RWPE1 (cell line): ENCODE measurements at places on chromosomes 6 and 20.
A peak's percentile ranks its signal among the peaks of the same experiment; 100 is the strongest.

DNA sequence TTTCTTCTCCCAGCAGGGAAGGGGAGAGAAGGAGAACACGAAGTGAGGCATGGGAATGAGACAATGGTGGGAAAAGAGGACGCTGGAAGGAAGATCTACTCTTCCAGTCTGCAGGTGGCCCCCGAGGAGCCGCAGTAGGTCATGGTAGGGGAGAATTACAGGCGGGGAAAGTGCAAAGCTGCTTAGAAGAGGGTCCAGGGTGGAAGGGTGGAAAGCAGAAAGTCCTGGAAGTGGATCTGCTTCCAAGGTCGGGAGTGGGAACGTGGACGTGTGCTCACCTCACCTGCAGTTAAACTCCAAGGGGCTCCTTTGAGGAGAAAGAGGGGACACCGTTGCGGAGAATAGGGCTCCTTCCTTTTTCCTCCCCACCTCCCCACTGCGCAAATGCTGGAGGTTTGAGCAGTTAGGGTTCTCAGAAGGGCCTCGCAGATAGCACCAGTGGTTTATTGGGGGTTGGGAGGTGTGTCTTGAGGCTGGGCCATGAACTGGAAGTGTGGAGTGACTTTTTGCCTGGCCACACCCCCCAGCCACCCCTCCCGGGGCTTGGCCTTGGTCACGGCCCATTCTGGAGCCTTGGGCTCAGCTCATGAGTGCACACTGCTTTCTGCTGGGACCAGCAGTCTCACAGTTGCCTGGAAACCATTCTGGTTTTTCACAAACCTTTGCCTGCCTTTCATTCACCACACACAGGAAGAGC lies 100.4 kb upstream of the MLN start:
- DNase-seq, result no peak

DNA sequence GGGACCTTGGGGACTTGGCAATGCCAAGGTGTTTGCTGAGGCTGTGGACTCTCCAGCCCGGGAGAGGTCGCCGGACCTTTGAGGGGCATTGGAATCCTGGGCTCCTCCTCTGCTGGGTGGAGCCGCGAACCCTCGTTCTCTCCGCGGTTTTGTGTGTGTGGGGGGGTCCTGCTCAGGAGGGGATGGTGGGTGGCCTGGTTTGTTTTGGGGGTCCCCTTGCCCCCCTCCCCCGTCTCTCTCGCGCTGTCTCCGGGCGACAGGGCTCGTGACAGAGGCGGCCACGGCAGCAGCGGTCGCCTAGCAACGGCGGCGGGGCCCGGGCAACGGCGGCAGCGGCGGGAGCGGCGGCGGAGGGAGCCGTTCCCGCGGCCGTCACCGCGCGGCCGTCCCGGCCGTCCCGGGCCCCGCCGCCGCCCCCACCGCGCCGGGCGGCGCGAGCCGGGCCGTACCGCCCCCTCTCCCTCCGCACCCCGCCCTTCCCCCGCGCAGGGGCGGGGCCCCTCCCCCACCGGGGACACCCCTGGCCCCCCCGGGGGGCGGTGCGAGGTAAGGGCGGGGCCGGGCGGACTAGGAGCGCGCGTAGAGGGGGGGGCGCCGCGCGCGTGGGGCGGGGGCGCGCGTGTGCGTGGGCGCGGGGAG lies 7.8 kb downstream of the SYNGAP1 start:
- DNase-seq, result peak; percentile 38

GRCh38 chr6:55980627-55981211 lies 105.3 kb upstream of the BMP5 start:
- DNase-seq, result peak; percentile 20

DNA sequence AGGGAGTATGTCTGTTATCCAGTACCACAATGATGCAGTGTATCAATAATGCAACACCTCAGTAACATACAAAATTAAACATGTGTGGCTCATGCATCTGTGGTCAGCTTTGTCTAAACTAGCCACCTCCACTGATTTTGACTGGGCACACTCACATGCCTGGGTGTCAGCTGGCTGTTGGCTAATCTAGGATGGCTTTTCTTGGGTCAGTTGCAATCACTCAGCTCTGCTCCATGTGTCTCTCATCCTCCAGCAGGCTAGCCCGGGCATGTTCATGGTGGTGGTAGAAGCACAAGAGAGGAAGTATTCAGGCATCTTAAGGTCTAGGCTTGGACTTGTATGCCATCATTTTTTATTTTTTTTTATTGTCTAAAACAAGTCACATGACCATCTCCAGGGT lies 59.3 kb upstream of the JAG1 start:
- peak; percentile 45 for DNase-seq

GRCh38 chr6:12832226-12832735 lies 115.7 kb downstream of the PHACTR1 start:
- DNase-seq, result no peak

- DNase-seq, result peak; percentile 58
Observed at GRCh38 chr6:70371454-70372105, 41.7 kb upstream of the FAM135A start.

- DNase-seq, result no peak
Observed at GRCh38 chr6:282867-283416, 9.3 kb upstream of the DUSP22 start.

DNA sequence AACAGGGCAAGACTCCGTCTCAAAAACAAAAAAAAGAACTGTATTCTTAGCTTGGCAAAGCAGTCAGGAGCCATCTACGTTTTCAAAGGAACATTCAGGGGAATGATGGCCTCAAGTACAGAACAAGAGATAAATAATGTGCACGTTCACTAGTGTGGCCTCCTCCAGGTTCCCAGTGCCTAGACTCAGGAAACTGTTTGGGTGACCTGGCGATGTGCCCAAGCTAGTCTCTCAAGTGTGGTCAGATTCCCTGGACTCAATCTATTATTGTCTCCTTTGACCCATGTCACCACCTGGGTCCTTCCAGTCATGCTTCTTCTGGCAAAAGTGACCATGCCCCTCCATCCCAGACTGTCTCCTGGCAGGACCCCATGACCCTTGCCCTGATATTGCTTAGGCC lies 23.7 kb downstream of the TRAF3IP2 start:
- no peak for DNase-seq

GRCh38 chr6:5126214-5126613 lies 41.1 kb downstream of the PPP1R3G start:
- DNase-seq, result no peak

GRCh38 chr6:75755704-75756103 lies 6.7 kb downstream of the MYO6 start:
- no peak for DNase-seq

DNA sequence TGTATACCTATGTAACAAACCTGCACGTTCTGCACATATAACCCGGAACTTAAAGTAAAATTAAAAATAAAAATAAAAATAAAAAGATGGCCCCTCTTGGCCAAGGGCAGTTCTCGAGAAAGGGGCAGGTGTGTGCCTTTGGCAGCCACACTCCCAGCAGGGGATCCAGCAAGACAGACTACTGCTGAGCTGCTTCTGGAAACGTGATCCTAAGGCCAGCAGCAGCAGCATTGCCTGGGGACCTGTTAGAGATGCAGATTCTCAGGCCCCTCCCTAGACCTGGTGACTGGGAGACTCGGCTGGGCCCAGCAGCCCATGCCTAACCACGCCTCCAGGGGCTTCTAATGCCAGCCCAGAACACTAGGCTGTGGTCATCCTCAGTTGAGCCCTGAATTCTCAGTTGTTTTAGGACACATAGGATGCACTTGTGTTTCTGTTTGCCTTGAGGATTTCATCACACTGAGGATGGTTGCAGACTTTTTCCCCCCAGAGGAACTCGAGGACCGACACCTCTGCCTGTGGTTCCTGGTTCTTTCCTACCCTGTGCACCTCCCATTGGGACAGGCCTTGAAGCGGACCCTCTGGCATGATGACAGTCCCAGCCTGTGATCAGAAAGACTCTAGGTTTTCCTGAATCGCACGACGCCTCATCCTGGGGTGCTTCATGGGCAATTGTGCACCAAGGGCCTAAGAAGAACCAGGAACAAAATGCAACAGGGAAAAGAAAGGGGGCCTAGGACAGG lies 105.9 kb downstream of the TOX2 start:
- DNase-seq, result no peak

DNA sequence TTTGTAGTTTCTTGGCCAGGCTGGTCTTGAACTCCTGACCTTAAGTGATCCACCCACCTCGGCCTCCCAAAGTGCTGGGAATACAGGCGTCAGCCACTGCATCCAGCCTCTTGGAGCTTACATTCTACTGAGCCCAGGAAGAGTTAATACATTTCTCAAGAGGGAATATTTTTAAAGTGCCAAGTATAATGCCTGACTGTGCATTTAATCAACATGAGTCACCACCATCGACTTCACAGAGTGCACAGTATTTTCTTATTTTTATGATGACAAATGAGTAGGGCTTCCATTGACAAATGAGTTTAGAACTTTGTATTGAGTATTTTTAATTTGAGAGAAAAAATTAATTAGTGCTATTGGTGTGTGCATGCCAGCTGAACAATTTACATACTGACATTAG lies 72.2 kb downstream of the SASH1 start:
- DNase-seq, result peak; percentile 68

GRCh38 chr6:152386131-152386530 lies 251.0 kb downstream of the SYNE1 start:
- no peak for DNase-seq

DNA sequence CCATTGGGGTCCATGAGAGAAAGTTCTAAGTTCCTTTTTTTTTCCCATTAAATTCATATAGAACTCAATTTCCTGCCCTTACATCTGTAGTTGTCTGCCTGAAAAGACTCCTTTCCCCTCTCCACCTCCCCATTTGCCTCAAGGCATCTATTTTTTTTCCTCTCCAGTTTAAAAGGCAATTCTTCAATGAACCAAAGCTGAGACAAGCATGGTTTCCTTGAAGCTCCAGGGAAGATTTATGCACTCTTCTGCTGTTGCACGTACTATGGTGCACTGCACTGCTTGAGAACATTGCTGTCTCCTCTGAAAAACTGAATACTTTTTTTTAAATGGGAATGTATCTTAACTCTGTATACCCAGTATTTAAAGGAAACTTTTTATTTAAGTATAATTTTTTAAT lies 465.2 kb downstream of the CD83 start:
- DNase-seq, result no peak

DNA sequence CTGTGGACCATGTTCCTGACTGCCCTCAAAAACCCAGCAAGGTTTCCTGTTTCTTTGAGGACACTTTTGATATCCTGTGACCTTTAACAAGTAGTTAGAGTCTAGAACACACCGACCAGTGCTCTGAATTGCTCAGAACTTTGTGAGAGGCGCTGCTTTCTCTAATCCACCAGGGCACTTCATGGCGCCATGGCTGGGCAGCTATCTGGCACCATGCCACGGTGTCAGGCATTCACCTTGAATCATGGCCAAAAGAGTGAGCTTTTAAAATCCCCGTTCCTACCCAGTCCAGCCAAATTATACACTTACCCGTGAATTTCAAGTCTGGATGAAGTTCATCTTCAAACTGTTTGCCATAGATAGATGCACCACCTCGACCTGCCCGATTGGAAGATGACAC lies 17.0 kb upstream of the CPNE5 start:
- no peak for DNase-seq

- no peak for DNase-seq
Observed at GRCh38 chr6:109920911-109921310, 57.2 kb upstream of the GPR6 start.

- no peak for DNase-seq
Observed at GRCh38 chr6:135673501-135674309, 176.2 kb upstream of the AHI1 start.

DNA sequence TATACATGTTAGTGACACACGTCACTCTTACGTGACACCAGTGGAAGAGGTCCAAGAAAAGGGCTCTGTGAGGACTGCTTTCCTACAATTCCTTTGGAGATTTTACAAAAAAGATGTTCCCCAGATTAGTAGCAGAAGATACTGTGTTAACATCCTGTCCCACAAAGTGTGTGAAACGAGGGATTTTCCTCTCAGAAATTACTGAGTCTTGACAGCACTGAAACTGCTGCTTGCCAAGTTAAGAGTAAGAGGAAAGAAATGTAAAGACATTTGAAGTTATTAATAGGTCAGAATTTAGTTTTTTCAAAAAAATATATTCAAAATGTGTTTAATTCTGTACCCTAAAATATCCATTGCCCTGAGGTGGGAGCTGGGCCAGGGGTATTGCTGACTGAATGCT lies 58.8 kb upstream of the MAP7 start:
- DNase-seq, result no peak

DNA sequence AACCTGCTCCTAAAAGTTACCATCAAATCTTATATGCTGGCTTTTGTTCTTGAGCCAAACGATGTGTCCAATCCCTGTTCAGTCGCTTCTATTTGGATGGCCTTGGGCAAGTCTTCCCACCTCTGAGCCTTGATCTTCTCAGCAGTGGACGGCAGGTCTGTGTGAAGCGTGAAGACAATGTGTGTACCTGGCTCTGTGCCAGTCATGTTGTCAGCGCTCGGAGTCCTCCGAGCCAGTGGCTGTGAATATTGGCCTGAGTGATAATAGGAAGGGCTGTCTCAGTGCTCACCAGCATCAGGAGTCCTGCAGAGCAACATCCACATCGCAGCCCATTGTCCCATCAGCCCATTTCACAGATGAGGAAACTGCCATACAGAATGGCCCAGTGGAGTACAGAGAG lies 219.0 kb downstream of the CDC5L start:
- DNase-seq, result no peak
